ENCODE measurements at places on chromosomes 13 and 19. TPM values are rescaled to one million over a fixed set of nuclear protein-coding genes. Genes with fewer than 3 reads are reported as not detected.

The CLEC11A gene
- polyA plus RNA-seq, result 30.4 TPM

The ZNF253 gene
- polyA plus RNA-seq, result 29.0 TPM

- no peak for DNase-seq
Observed at GRCh38 chr13:32905063-32905863, 111.0 kb upstream of the KL start.

- no peak for DNase-seq
Observed at GRCh38 chr19:44204772-44205171, 7.6 kb upstream of the ZNF227 start.

GRCh38 chr19:11881151-11881800 lies 6.3 kb upstream of the ZNF69 start:
- peak; percentile 60 for DNase-seq

Data from renal pelvis (tissue), 12 donors.